ENCODE measurements at places on chromosomes 6 and 20.

DNA sequence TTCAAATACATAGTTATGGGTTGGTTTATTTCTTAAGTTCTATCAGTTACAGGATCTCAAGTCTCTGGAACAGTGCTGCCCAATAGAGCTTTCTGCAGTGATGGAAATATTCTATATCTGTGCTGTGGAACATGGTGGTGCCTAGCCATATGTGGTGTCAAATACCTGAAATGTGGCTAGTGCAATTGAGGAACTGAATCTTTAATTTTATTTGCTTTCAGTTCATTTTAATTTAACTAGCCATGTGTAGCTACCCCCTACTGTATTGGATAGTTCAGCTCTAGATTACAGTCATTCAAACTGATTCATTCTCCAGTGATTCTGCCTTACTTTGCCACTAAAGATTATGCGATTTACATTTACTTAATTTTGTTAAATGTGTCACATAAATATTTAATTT lies 503.2 kb downstream of the CDKAL1 start:
- DNase-seq = no peak

DNA sequence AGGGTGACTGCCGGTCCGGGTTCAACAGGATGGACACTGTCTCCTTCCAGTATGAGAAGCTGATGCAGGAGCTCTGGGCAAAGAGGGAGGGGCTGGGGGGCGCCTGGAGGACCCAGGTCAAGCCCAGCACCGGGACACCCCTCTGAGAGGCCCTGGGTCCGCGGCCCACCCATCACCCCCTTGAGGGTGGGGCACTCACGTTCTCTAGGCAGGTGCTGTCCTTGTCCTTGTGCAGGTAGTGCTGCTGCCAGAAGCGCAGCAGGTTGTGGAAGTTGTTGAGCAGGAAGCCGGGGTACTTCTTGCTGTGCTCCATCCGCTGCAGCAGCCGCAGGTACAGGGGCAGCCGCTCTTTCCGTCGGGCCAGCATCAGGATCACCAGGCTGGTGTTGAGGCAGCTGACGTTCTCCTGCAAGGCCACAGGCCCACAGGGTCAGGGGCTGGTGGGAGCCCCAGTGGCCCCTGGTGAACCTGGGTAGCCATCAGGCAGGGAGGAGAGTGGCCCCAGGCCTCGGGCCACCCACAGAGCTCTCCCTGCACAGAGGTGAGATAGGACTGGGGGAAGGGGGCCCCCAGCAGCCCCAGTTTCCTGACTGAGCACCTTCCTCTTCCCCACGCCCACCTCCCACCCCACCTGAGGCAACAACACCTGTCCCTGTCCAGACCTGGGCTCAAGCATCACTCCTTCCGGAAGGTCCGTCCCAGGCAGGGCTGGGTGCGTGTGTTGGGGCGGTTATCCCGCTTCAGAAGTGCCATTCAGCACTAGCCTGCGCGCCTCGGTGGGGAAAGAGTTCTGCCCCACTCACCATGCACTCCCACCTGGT lies 47.8 kb downstream of the MYH7B start:
- DNase-seq = no peak

DNA sequence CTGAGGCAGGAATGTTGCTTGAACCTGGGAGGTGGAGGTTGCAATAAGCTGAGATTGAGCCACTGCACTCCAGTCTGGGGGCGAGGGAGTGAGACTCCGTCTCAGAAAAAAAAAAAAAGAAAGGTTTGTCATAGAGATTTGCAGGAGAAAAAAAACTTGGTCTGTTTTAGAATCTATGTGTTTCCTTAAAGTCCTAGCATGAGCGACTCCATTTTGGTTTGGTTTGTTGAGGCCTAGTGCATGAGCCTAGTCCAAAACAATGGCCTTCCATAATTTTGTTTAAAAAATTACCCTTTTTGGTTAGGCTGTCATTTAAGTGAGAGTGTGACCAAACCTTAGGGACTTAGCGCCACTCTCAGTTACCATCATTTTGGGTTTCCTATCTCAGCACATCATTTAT lies 8.2 kb upstream of the GNMT start:
- no peak for DNase-seq

GRCh38 chr6:25202504-25202903 lies 76.7 kb upstream of the CARMIL1 start:
- DNase-seq = no peak

GRCh38 chr6:45688180-45688579 lies 310.4 kb upstream of the SUPT3H start:
- no peak for DNase-seq

DNA sequence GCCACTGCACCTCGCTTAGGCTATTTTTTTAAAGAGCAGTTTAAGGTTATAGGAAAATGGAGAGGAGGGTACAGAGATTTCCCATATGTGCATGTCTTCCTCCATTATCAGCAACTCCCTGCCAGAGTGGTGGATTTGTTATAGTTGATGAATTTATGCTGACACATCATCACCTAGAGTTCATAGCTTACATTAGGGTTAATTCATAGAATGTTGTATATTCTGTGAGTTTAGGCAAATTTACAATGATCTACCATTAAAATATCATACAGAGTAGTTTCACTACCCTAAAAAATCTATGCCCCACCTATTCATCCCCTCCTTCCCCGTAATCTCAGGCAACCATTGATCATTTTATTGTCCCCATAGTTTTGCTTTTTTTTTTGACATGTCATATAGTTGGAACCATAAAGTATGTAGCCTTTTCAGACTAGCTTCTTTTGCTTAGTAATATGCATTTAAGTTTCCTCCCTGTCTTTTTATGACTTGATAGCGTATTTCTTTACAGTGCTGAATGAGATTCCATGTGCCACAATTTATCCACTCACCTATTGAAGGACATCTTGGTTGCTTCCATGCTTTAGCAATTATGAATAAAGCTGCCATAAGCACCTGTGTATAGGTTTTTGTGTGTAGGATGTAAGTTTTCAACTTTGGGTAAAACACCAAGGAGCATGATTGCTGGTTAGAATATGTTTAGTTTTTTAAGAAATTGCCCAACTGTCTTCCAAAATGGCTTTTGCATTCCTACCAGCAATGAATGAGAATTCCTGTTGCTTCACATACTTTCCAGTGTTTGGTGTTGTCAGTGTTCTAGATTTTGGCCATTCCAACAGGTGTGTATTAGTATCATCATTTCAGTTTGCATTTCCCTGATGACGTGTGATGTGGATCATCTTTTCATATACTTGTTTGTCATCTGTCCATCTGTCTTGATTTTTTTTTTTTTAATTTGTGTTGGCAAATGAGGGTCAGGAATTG lies 60.2 kb downstream of the NCOA3 start:
- no peak for DNase-seq

- DNase-seq = no peak
These were observed 26.8 kb downstream of the FBXL4 start for GRCh38 chr6:98920904-98921431.

- DNase-seq = no peak
These were observed 543.1 kb downstream of the PRKN start for GRCh38 chr6:162184465-162184864.

DNA sequence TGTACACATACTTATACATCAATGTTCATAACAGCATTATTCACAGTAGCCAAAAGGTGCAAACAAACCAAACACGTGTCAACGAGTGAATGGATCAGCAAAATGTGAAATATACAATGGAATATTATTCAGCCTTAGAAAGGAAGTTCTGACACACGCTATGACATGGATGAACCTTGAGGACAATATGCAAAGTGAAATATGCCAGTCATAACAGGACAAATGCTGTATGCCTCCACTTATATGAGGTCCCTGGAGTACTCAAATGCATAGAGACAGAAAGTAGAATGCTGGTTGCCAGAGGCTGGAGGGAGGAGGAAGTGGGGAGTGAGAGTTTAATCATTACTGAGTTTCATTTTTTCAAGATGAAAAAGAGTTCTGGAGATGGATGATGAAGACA lies 37.8 kb upstream of the IGF2R start:
- no peak for DNase-seq

GRCh38 chr6:38636027-38636426 lies 3.7 kb downstream of the BTBD9 start:
- DNase-seq = no peak

GRCh38 chr20:36472637-36473090 lies 68.7 kb upstream of the MYL9 start:
- peak; percentile 17 for DNase-seq

- DNase-seq = no peak
These were observed 14.8 kb downstream of the AKAP12 start for GRCh38 chr6:151254451-151255081.
